ENCODE measurements at places on chromosomes 12 and 14.

- DNase-seq: no peak
These were observed 86.7 kb downstream of the ALG10 start for GRCh38 chr12:34108967-34109366.

- DNase-seq: no peak
These were observed 424.3 kb downstream of the NPAS3 start for GRCh38 chr14:33362934-33363333.

- no peak for DNase-seq
These were observed 10.1 kb upstream of the DNAH10 start for GRCh38 chr12:123752046-123752445.

DNA sequence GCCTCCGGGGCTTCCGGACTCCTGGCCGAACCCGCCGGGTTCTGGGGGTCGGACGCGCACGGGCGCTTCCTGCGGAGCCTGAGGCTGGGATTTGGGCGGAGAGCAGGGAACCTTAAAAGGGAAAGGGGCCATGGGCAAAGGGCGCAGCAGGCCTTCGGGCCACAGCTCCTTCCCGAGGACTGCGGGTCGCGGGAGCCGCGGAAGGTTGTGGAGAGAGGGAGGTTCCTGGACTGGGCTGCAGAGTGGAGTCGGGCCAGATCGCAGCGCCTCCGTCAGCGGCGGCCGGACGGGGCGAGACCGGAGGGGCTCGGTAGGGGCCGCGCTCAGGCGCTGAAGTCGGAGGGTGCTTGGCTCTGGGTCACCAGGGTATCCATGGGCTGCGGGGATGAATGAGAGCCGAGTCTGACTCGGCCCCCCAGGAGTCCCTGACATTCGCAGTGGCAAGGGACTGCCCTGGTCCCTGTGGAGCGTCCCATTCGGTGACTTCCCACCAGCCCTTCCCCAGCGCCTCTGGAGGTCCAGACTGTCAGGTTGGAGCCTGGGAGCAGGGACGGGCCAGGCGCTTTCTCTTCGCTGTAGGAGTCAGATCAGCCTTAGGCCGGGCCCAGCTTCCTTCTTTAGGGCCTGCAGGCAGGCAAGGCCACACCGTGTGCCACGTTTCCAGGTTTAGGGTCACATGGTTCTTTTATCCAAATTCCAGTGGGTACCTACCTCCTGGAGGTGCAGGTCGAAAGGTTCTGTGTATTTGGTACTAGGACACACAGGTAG lies 938 bp upstream of the SLC25A29 start:
- no peak for DNase-seq

DNA sequence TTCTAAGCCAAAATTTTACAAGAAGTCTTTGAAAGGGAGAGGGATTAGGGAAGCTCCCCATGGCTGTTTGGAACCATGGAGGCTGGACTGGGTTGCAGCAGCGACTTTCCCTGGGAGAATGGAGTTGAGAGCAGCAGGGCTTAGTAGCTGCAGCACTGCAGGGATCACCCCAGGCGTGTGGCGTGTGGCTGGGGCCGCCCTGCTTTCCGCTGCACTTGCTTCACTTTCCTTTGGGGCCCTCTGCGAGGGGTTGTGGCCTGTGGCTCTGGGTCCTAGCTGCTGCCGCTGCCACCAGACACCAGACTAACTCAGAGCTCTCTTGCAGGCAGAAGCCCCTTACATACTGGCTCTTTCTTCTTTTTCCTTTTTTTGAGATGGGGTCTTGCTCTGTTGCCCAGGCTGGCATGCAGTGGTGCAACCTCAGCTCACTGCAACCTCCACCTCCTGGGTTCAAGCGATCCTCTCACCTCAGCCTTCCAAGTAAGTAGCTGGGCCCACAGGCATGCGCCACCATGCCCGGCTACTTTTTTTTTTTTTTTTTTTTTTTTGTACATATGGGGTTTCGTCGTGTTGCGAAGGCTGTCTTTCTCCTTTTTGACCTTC lies 25.4 kb downstream of the CCDC62 start:
- DNase-seq: no peak

DNA sequence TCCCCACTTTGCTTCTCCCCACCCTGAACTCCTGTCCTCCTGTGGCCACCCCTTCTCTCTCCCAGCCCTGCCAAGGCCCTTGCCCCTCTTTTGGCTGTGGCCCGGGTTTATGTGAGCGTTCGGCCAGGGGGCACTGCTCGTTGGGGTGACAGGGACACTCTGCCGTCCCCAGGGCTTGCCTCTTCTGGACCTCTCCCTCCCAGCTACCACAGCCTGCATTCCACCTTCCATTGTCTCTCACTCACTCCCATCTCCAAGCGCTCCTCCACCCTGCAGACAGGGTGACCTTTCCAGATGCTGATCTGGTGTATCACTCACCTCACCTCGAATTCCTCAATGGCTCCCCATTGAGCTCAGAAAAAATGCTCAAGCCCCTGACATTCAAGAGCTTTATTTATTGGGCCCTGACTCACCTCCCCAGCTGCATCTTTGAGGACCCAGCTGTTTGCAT lies 1.4 kb downstream of the SERPINA9 start:
- no peak for DNase-seq

GRCh38 chr12:97944576-97944975 lies 482.0 kb downstream of the RMST start:
- DNase-seq: no peak

- no peak for DNase-seq
These were observed 89.5 kb upstream of the TMPO start for GRCh38 chr12:98425859-98426258.

- DNase-seq: no peak
These were observed 4.3 kb upstream of the PGF start for GRCh38 chr14:74959596-74960180.

- no peak for DNase-seq
These were observed 349.9 kb downstream of the ETNK1 start for GRCh38 chr12:22974865-22975264.

GRCh38 chr12:130879212-130879686 lies 7.4 kb downstream of the RAN start:
- DNase-seq: no peak

DNA sequence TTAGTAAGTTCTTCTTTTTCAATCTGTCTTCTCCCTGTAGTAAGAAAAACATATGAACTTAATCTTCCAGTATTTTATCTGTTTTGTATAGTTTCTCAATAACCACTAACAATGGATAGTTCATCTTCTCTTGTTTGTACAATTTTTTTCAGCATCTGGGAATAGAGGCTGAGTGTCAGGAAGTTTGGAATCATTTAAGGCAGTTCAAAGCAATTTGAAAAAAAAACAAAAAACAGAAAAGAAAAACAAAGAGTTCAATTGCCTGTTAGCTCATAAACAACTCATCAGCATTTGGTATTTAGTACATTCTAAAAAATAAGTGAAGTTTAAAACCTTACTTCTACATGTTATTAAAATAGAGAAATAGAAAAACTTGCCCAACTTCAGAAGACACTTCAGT lies 116.8 kb downstream of the PLCZ1 start:
- no peak for DNase-seq

DNA sequence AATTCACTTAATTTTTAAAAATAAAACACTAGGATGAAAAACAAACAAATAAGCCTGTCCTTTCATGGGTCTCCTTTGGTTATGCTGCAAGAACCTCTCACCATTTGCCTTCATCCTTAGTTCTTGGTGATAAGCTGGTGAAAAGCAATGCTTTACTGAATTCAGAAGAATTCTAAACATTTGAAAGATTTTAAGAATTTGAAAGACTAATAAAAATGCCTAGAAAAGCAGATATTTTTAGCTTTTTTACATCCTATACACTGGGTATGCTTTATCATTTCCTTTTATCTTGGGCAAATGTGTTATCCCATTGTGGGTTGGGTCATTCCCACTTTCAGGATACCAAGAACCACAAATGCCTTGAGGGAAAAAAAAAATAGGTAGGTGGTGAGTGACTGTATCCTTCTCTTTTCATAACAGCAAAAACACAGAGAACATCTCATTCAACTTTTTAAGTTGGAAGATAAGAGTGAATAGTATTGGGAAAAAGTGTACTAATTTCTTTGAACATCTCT lies 197.1 kb upstream of the ABCD2 start:
- no peak for DNase-seq

- DNase-seq: no peak
These were observed 10.6 kb downstream of the TMEM120B start for GRCh38 chr12:121723200-121723599.

DNA sequence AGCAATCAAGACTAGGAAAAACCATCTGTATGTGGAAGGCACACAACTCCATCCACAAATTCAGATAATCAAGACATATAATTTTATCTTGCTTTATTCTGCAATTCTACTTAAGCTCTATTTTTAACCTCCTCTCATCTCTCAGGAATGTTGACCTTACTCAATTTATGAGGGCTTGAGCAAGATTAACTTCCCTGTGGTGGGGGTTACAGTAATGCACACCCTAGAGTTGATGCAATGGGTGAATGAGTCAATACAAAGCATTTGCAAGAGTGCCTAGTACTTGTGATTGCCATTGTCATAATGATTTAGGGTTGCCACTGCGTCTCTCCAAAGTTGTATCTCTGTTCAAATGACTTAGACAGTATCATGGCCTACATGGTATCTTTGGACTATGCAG lies 1598.4 kb upstream of the TMEM132C start:
- no peak for DNase-seq

DNA sequence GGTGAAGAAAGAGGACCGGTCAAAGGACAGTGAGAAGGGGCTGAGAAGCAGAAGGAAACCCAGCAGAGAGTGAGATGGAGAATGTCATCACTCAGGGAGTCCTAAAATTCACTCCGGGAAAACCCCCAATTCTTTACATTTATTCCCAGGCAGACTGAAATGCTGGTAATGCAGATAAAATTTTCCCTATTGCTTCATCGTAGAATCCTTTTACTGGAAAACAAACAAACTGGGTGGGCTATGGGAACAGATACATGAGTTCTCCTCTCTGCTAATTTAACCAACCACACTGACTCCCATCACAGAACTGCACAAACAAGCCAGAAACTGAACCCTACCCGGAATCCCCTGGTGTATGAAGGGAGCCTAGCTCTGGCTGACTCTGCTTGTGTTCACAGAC lies 20.9 kb downstream of the HEBP1 start:
- no peak for DNase-seq

DNA sequence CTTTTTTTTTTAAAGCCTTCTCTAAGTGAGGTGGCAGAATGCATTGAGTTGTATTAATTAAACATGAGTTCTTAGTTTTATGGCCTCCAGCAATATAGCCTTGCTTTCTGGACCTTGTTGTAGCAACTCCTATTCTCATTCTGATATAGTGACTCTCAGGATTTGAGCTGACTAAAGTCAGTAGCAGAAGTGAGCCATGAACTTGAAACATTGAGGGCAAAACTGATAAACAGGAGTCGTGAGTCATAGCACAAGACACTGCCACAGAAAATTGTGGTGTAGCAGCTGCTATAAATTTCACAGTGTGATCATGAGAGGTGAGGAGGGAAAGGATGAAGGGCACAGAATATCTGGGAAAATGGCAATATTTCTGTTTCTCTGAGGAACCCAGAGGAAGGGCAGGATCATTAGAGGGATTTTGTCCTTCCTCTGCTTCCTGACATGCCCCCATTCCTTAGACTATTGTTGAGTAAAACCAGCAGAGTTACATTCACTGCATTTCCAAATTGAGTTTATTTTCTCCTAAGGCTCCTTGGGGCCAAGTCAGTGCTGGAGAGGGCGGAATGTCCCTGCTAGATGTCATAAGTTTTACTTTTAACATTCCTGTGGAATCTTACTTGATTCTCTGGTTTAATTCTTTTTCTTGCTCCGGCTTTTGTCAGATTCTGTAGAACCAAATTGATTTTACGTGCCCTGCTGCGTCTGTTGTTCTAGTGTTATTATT lies 7.5 kb downstream of the KLRG1 start:
- DNase-seq: peak; percentile 30

DNA sequence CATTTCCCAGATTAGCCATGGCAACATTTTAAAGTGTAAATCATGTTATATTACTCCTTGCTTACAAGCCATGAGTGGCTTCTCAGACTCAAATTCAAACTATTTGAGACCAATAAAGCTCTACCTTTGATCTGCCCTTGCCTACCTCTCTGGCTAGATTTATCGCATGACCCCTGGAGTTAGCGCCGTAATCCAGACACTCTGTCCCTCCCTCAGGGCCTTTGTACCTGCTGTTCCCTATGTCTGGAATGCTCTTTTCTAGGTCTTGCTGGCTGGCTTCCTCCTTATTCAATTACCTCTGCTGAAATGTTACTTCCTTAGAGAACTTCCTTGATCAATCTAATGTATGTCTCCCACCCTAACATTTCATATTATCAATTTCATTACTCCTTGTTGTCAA lies 16.3 kb downstream of the SIX4 start:
- DNase-seq: no peak

DNA sequence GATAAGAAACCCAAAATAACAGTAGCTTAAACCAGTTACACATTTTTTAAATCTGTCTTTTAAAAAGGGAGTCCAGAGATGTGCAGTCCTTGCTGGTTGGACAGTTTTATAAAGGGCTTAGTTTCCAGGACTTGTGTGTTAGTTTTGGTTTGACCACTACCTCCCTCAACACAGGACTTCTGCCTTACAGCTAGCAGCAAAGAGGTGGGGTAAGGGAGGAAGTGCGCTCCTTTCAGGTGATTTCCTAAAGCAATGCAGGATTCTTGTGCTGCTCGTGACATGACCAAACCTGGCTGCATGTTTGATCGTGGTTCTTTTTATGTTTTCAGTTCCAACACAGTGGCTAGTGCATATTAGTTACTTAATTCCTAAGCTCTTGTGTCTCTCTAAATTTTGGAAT lies 266.2 kb downstream of the TMTC2 start:
- DNase-seq: no peak

GRCh38 chr12:28242496-28243309 lies 52.4 kb downstream of the CCDC91 start:
- DNase-seq: no peak

GRCh38 chr14:20609215-20610001 lies 18.2 kb upstream of the RNASE12 start:
- DNase-seq: peak; percentile 62

GRCh38 chr12:25655702-25656101 lies 102.6 kb upstream of the LMNTD1 start:
- DNase-seq: no peak

- DNase-seq: no peak
These were observed 325.0 kb downstream of the SNAPC1 start for GRCh38 chr14:62087191-62087590.

- no peak for DNase-seq
These were observed 27.1 kb downstream of the KCTD10 start for GRCh38 chr12:109449845-109450532.

GRCh38 chr12:49953961-49954846 lies 3.7 kb downstream of the AQP2 start:
- DNase-seq: no peak

GRCh38 chr14:50875359-50876070 lies 3.7 kb downstream of the ABHD12B start:
- DNase-seq: peak; percentile 60

GRCh38 chr12:40055228-40055579 lies 50.7 kb downstream of the SLC2A13 start:
- no peak for DNase-seq

DNA sequence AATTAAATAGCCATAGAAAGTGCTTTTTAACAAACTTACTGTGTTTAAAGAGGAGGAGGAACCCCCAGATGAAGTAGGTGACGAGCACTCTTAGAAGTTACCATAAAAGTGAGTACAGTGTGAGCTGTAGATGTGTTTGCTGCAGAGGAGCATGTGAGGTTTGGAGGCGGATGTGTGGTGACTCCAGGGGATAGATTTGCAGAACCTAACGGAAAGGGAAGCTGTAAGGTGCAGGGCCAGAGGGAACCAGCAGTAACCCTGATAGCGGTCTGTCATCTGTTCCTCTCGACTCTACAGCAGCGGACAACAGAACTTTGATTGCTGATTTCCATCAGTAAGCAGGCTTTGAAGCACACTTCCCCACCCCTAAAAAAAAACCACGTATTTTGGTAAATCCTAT lies 5.2 kb downstream of the CALM1 start:
- no peak for DNase-seq

GRCh38 chr12:79776111-79776510 lies 85.3 kb upstream of the PAWR start:
- DNase-seq: no peak

Measured in activated naive CD4-positive, alpha-beta T cell treated with Interleukin-2 at 50 U/mL for 16 hours (primary cell).